ENCODE measurements at places on chromosomes 12 and 14. TPM values are rescaled to one million over a fixed set of nuclear protein-coding genes. Genes with fewer than 3 reads are reported as not detected.
A peak's percentile ranks its signal among the peaks of the same experiment; 100 is the strongest.

- DNase-seq: no peak
These were observed 131.1 kb downstream of the CACNA1C start for GRCh38 chr12:2183556-2184541.

DNA sequence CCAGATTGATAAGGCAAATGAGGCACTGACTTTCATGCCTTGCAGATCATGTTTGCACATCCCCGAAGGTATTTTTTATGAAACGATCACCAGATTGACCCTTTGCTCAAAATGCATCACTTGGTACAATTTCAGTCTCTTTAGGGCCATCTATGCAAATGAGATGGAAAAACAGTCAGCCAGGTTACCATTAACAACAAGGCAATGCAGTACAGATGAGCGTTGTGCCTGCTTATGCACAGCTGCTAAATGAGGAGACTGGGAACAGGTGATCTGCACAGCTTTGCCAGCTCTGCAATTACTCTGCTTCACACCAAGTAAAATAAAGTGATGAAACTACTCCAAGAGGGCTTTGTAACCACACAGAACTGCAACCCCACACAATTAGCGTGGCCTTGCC, 26.1 kb upstream of the PLEKHG7 start:
- no peak for DNase-seq

DNA sequence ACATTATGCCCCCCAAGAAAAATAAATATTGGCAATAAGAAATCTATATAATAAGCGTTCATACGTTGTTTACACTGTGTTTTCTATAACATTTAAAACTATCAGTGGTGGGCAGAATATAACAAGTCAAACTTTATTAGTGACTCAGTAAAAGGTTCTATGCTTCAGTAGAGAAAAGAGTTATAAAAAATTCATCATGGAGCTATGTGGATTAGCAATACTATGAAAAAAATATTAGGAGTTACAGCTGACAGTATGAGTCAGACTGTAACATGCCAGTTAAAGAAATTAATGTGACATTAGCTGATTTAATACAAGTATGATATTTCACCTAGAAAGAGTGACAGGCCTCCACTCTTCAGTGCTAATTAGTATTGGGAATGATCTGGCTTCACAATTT, 125.1 kb upstream of the GARIN6 start:
- no peak for DNase-seq

DNA sequence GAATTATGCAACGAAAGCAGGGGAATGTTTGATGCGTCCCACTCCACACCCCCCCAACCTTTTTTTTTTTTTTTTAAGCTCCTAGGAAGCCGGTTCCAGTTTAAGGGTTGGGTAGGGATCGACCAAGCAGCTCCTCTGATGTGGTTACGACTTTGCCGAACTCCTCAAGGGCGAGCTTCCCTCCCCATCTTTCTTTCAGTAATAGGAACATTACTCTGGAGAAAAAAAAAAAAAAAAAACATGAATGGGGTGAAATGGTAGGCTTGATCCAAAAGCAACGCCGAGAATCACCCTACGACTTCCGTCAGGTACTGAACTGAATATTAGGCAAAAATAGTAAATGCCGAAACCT, 9.6 kb downstream of the BMP4 start:
- DNase-seq: no peak

DNA sequence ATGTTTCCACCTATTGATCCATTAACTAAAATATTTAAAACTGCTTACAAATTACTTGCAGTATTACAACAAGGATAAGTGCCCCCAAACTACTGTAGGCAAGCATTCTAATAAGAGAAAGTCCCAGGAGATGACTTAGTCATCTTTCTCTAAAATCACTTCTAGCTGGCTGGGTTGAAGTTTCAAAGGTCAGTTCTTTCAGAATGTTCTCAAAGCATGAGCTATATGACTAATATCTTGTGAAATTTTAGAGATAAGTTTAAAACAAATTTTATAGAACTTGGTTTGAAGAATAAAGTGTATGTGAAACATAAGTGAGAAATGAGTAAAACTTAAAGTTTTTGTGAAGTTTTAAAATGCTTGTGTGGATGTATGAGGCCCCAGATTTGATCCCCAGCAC, 24.3 kb upstream of the OR6J1 start:
- DNase-seq: peak; percentile 42

GRCh38 chr12:1188016-1188415, 197.0 kb downstream of the ERC1 start:
- DNase-seq: no peak

- DNase-seq: no peak
These were observed 110.3 kb downstream of the SLC38A1 start for GRCh38 chr12:46158501-46158900.

The POTEG gene
- polyA plus RNA-seq: not detected

The LRTM2 gene
- 0.13 TPM for polyA plus RNA-seq

The PABPN1 gene
- polyA plus RNA-seq: 199 TPM
